Panc1 (cell line): ENCODE measurements at places on chromosomes 2 and 18. TPM values are rescaled to one million over a fixed set of nuclear protein-coding genes. Genes with fewer than 3 reads are reported as not detected.

EPB41L5 gene
- total RNA-seq, result 42.2 TPM

GRCh38 chr18:47166294-47166693 lies 9.9 kb downstream of the IER3IP1 start:
- no peak overlapping the region for H3K4me3 ChIP-seq
- no peak overlapping the region for H3K27ac ChIP-seq
- DNase-seq, result no peak
- no peaks in the 10 kb centered on the region for H3K27me3 ChIP-seq
- no peaks in the 10 kb centered on the region for H3K36me3 ChIP-seq

- no peak for DNase-seq
- H3K36me3 ChIP-seq, result no peaks in the 10 kb centered on the region
Observed at GRCh38 chr2:186274936-186275575, 211.0 kb upstream of the ZC3H15 start.

DNA sequence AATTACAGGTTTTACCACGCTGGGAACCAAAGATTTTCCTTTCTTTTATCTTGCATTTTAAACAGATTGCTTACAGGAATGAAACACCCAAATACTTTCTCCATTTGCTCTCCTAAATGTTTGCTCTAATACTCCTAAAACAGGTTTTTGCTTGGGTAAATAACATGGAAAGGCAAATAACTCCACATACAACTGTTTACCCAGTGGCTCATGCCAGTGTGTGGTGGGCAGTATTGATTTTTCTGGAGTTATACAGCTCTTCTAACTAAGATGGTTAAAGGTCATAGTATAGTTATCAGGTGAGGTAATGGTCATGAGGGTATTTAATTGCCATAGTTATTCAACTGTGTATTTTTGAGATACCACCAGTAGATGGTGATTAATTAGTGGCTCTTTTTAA lies 61.2 kb upstream of the RAB27B start:
- H3K4me3 ChIP-seq, result no peak overlapping the region
- no peaks in the 10 kb centered on the region for H3K36me3 ChIP-seq
- no peak overlapping the region for H3K27ac ChIP-seq
- peak; percentile 59 for DNase-seq
- H3K4me1 ChIP-seq, result no peaks in the 10 kb centered on the region

DNA sequence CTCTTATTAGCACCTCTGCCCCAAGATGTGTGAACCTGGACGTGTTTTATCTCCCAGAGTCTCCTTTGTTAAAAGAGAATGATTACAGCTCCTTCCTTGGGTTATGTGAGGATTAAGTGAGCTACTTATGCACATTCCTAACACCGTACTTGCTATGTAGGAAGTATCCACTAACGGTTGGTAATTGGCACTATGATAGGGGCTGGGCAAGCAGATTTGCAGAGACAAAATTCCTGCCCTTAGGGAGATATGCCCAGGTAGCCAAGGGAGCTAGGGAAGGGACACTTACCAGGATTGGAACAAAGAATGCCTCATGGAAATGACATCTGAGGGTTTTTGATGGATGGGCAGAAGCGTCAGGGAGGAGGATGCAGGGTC lies 11.5 kb upstream of the ALPK2 start:
- no peaks in the 10 kb centered on the region for H3K36me3 ChIP-seq
- no peaks in the 10 kb centered on the region for H3K27me3 ChIP-seq
- peaks cover 5% of the 10 kb centered on the region for H3K4me1 ChIP-seq
- no peak for DNase-seq

GRCh38 chr2:31828891-31829290 lies 181.9 kb downstream of the MEMO1 start:
- no peak overlapping the region for H3K4me3 ChIP-seq
- no peaks in the 10 kb centered on the region for H3K4me1 ChIP-seq
- H3K27ac ChIP-seq, result no peak overlapping the region
- H3K27me3 ChIP-seq, result no peaks in the 10 kb centered on the region
- DNase-seq, result no peak

DNA sequence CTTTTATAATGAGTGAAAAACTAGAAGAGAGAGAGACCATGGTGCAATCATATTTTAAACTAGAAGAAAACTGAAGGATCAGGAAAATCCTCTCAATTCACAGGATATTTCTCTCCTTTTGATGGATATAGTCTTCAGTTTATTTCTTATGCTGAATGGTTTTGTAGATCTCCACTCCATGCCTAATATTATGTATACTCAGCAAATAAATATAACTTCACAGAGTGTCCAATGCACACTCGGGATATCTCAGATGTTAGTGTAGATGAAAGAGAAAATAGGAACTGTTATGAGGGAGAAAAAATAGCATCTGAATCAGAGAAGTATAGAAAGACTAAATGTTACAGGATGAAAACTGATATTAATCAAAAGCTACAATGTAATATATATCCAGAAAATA lies 1324.5 kb upstream of the PIK3C3 start:
- no peaks in the 10 kb centered on the region for H3K36me3 ChIP-seq
- DNase-seq, result no peak
